HCT116 (cell line): ENCODE measurements at places on chromosomes 13 and 19. TPM values are rescaled to one million over a fixed set of nuclear protein-coding genes. Genes with fewer than 3 reads are reported as not detected.

ZNF260 gene
- 0.07 TPM for total RNA-seq

RNF17 gene
- total RNA-seq, result not detected

AP2S1 gene
- 296 TPM for total RNA-seq

PRODH2 gene
- 0.44 TPM for total RNA-seq

GJA3 gene
- total RNA-seq, result 8.0 TPM

CYP4F3 gene
- 3.6 TPM for total RNA-seq

TPRX1 gene
- not detected for total RNA-seq

NPAS1 gene
- 4.6 TPM for total RNA-seq

ADAMTS10 gene
- 10.2 TPM for total RNA-seq

HSH2D gene
- total RNA-seq, result 21.4 TPM

PSG6 gene
- not detected for total RNA-seq

PRR19 gene
- total RNA-seq, result 0.93 TPM

DMKN gene
- total RNA-seq, result 246 TPM

KIR3DL1 gene
- total RNA-seq, result not detected

SELENOW gene
- 181 TPM for total RNA-seq

PRTN3 gene
- total RNA-seq, result 2.7 TPM

LIM2 gene
- total RNA-seq, result not detected

IGFL1 gene
- total RNA-seq, result not detected

TTYH1 gene
- 0.37 TPM for total RNA-seq

AMER2 gene
- not detected for total RNA-seq

FGF9 gene
- 1.5 TPM for total RNA-seq

FAM187B gene
- total RNA-seq, result not detected

FCGBP gene
- total RNA-seq, result 5.7 TPM

TNFSF13B gene
- total RNA-seq, result 1.3 TPM

FPR3 gene
- total RNA-seq, result not detected

NOVA2 gene
- 2.5 TPM for total RNA-seq
